ENCODE measurements at places on chromosomes 1 and 21.

- no peak for DNase-seq
These were observed 285.7 kb upstream of the PKN2 start for GRCh38 chr1:88398338-88398737.

- no peak for DNase-seq
These were observed 48.5 kb downstream of the OPRD1 start for GRCh38 chr1:28860332-28861073.

GRCh38 chr1:164337885-164338284 is 221.1 kb upstream of the PBX1 start:
- no peak for DNase-seq

GRCh38 chr1:160768295-160768657 is 27.7 kb upstream of the LY9 start:
- no peak for DNase-seq

DNA sequence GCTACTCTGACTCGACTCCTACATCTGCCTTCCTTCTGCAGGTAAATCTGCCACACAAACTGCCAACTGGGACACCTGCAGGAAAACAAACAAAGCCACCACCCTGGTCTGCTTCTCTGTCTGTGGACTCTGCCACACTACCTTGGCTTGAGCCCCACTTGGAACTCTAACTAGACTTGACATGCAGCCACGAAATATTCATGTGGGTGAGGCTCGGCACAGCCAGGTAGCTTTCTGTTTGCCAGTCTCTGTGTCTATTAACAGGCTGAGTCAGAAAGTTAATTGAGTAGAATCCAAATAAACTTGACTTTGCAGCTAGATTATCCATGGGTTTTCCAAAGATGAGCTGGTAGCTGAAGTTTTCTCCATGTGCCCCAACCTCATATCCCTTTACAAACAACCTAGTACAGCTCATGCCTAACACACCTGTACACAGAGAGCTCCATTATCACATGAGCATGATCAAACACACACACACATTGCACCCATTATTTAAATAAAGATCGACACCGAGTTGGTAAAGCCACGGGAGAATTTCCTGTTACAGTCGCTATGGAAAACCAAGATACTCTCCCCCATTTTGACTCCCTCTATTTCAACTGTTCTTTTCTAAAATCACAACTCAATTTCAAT is 808 bp downstream of the C1orf116 start:
- DNase-seq, result no peak

- DNase-seq, result no peak
These were observed 75.2 kb downstream of the FMO4 start for GRCh38 chr1:171389171-171389570.

GRCh38 chr1:1361982-1362423 is 3.6 kb upstream of the MXRA8 start:
- DNase-seq, result no peak

DNA sequence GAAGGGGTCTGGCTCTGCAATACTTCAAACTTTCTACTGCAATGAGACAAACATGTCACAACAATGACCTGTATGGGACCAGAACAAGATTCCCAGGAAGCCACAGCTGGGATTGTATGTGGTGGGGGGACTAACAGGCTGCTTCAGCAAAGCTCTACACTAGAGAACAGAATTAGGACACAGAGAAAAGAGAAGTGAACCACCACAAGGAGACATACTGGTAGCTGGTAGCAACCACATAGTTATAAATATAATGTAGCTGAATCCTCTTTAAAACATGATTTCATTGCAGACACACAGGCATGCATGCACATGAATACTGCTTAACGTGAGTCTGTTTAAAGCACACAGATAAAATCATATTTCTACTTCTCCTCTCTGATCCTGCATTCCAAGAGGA is 3.5 kb upstream of the ILDR2 start:
- DNase-seq, result no peak

GRCh38 chr1:246959944-246960693 is 28.4 kb upstream of the AHCTF1 start:
- DNase-seq, result no peak

DNA sequence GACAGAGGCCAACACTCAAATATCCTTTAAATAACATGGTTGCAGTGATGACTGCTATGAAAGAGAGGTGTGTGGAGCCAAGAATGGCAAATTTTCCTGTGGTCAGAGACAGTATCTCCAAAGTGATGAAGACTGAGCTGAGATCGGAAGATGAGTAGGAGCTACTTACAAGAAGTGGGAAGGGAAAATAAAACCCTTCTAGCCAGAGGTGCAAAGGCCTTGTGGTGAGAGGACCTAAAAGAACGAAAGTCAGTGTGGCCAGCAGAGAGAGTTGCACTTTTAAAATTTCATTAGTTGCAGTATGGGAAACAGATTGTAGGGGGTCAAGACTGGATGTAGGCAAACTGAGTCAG is 17.8 kb downstream of the SLAMF7 start:
- DNase-seq, result no peak

DNA sequence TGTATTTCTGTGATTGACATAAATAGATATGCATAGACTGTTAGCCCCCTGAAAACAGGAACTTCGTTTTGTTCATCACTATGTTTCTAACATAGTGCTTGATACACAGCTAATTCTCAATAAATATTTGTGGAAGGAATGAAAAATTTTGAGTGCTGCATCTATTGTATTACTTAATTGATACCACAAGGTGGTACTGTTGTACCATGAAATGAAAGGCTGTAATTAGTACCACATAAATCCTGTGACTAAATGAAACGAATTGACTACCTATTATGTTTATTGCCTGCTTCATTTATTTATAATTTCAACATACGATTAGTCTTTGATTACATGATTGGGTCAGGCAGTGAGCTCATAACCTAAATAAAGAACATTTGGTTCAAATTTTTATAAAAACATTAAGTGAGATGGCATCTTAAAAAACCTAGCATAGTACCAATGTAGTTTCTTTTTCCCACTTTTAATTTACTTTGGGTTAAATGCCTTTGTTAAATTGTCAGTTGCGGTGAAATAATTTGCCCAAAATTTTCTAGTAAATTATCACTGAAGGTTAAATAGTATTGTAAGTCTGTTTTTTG is 15.0 kb upstream of the TGFB2 start:
- DNase-seq, result no peak

DNA sequence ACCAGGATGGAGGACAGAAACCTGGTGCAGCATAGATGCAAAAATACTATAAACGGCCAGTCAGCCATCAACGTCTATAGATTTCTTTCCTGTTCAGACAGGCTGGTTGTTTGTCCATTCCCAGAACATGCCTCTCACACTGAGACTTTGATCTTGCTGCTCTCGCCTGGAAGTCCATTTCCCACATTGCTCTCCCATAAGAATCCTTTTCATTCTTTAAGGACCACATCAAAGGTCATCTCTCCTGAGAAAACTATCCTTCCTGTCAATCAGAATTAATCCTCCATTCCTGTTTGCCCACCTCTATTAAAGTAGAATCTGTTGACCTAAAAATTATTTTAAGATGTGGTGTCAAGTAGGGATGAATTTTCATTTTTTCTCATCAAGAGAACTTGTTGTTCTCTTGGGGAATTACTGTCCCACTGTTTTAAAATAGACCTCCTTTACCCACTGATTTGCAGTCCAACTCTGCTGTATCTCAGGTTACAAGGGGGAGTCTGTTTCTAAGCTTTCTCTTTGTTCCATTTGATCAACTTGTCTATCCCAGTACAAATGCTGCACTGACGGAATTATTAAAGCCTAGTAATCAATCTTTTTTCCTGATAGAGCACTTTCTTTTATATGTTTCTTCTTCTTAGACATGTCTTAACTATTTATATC is 172.7 kb downstream of the PATJ start:
- no peak for DNase-seq

- peak; percentile 83 for DNase-seq
These were observed at the start of gene ENAH for GRCh38 chr1:225652729-225653462. Gene ENAH (minus strand): TSS chr1:225653123. CDS start chr1:225652690, 433 bp downstream.

DNA sequence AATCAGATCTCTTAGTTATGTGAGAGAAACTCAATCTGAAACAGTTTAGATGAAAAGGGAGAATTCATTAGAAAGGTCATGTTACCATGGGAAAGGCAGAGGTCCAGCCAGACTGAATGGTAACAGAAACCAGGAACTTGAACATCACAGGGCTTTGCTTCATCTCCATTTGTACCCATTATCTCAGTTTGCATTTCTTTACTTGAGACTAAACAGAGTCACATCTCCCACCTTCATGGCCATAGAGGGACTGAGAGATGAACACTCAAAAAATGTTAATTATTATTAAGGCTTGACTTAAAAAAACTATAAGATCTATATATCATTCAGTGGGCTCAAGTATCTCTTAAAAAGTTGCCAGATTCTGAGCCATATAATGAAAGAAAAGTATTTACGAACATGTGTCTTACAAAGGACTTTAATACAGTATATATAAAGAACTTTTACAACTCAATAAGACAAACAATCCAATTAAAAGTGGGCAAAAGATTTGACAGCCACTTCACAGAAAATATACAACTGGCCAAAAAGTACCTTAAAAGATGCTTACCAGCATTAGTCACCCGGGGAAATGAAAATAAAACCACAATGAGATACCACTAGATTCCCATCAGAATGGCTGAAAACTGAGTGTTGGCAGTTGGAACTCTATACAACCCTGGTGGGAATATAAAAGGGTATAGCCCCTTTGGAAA is 13.2 kb downstream of the KYAT3 start:
- DNase-seq, result no peak

GRCh38 chr21:36689324-36689723 is 9.6 kb upstream of the SIM2 start:
- no peak for DNase-seq

- DNase-seq, result no peak
These were observed 13.9 kb downstream of the FAM151A start for GRCh38 chr1:54609301-54609921.

DNA sequence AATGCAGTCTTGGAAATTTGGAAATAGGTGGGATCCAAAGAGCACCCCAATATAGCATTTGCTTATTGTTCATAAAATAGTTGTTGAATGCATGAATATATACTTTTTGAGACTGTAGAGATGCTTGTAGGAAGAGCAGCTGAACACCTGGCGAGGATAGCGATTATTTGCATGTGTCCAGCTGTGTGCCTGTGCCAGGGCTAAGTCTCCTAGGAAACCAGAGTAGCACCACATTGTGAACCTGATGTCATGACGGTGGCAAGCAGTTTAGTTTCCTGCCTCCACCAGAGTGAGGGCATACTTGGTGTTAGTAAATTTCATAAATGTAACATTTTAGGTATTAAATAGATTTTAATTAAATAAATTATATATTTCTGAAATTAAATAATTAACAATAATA is 37.3 kb upstream of the IRF2BP2 start:
- DNase-seq, result no peak

GRCh38 chr1:230277201-230278025 is 148.7 kb downstream of the PGBD5 start:
- DNase-seq, result peak; percentile 15

DNA sequence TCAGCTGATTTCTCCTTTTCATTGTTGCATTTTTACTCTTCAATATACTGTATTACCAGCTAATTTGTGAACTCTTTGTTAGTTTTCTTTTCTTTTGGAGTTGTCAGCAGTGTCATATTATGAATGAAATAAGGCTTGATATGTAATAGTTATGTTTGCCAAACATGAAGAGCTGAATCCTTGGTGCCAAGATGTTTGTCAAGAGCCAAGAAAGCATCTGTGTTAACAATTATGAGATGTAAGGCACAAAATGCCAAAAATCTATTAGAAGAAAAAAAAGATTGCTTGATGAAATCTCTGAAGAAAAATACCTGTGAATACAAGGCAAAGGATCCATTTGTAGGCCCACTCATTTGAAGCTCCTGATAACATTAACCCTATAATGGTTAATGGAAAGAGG is 48.4 kb upstream of the RNPC3 start:
- DNase-seq, result no peak

Measured in suprapubic skin (tissue), 4 donors.